GM12892 (cell line): ENCODE measurements at places on chromosomes 1 and 21.

DNA sequence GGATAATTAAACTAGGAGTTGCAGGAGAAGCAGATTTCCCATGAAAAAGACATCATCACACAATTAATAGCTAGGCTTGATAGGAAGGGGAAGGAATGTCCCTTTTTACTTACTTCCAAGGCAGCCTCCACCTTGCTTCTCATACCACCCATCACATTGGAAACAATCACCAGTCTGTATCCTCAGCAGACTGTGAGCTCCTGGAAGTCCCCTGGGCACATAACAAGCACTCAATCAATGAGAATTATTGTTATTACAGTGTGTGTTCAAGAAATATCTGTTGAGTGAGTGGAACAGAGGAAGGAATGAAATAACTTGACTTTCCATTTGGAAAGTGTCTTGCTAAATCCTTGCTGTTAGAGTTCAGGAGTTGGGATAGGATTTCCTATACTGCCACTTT, 36.2 kb downstream of the HIVEP3 start:
- no peak for DNase-seq

GRCh38 chr1:4931486-4931885, 277.1 kb downstream of the AJAP1 start:
- no peak for DNase-seq

DNA sequence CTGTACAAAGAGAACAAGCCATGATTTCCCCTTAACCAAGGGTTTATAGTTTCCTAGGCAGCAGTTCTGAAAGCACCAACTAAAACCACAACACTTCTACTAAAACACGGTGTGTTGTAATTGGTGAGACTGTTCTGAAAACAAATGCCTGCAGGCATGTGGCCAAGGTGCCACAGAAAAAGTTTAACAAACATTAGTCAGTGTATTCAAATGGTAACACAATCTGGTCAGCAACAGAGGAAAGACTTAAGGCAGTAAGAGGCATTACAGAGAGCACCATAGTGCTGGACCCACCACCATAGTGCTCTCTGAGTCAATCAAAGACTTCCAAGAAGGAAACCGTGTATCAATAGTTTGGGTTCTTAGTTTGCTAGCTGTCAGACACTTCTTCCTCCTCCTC, 16.7 kb downstream of the SNIP1 start:
- DNase-seq, result no peak

GRCh38 chr1:201563941-201564340, 25.0 kb downstream of the NAV1 start:
- DNase-seq, result no peak

GRCh38 chr1:167262836-167263235, 42.1 kb downstream of the POU2F1 start:
- no peak for DNase-seq

GRCh38 chr1:29670752-29671151, 434.4 kb downstream of the PTPRU start:
- no peak for DNase-seq
